ENCODE measurements at places on chromosomes 5 and 9.

GRCh38 chr5:139667001-139667729, 19.0 kb downstream of the CXXC5 start:
- DNase-seq, result no peak

DNA sequence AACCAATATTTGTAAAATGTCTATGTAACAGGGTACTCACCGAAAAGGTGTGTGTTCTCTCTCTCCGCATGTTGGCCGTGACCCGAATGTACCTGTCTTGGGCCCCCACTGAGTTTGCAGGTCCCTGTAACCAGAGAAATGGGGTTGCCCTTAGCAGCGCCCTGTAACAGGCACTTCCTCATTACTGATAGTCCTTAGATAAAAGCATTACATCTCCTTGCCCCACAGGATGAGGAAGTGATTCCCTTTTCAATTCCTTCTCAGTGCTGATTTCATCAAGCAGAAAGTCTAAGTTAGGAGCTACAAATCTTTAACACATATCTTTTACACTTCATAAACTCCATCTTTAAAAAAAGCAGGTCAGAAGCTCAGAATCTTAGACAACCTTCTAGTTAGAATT, 15.2 kb upstream of the HMHB1 start:
- no peak for DNase-seq

- DNase-seq, result no peak
Measured at GRCh38 chr5:154049636-154050035, 10.9 kb downstream of the MFAP3 start.

DNA sequence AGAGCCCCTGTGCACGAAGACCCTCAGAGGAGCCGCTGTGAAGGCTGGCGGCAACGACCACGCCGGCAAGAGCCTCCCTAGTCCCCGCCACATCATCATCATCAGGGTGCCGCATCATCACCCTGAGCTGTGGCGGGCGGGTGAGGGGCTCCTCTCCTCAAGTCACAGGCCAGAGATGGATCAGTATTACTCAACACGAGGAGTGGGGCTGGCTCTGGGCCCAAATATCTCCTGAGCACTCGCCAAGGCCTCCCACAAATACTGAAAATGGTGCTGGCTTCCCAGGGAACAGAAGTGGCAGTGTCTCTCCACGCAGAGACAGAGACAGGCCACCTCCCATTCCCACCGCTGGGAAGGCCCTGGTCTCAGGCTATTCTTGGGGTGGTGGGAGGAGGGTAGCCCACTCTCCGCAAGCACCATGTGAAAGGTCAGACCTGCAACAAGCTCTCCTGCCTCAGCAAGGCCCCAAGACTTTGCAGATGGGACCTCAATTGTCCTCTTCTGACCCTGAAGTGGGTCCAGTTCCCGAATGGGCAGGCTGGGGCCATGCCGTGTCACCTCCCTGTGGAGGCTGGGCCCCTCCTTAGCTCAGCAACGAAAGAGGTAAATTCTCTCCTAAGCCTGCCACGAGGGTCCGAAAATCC, 39.3 kb upstream of the ZNF354A start:
- no peak for DNase-seq

DNA sequence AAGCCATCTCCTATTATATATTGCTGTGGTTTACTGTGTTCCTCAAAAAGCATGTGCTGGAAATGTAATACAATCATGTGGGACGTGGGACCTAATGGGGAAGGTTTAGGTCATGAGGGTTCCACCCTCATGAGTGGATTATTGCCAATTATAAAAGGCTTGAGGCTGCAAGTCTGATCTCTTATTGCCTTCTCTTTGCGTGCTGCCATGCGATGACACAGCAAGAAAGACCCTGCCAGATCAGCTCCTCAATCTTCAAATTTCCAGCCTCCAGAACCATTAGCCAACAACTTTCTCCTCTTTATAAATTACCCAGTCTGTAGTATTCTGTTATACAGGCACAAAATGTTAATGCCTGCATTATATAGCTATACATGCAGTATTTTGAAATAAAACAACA, 45.4 kb downstream of the MARCHF11 start:
- DNase-seq, result no peak

GRCh38 chr9:85420750-85421149, 321.0 kb downstream of the AGTPBP1 start:
- DNase-seq, result no peak

Measured in stimulated activated CD8-positive, alpha-beta memory T cell treated with anti-CD3 and anti-CD28 coated beads, Interleukin-4, amount 100 ng/mL, for 4 hours (primary cell).